ENCODE measurements at places on chromosomes 1 and 21.
A peak's percentile ranks its signal among the peaks of the same experiment; 100 is the strongest.

- no peaks in the 10 kb centered on the region for H3K36me3 ChIP-seq
- no peak overlapping the region for H3K4me3 ChIP-seq
- no peaks in the 10 kb centered on the region for H3K27me3 ChIP-seq
- no peak overlapping the region for H3K27ac ChIP-seq
Observed at GRCh38 chr1:68057564-68057963, 7.1 kb upstream of the DIRAS3 start.

DNA sequence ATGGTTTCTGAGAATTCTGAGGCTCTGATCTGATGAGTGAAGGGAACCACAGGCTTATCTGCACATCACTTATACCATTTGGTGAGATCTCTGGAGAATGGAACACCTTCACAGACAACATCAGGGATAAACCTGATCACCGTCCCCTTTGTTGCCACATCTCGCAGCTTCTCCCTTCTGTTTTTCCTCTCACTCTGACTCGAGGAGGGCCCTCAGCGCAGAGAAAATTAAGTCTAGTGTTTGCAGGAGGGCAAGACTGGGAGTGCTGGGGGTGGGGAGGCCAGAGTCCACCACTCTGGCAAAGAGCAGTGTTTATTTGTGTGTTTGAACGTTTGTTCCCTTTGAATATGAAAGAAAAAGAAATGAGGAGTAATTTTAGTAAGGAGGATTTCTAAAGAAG is 29.0 kb upstream of the BATF3 start:
- DNase-seq, result no peak
- peak overlapping the region; percentile 69 for H3K27ac ChIP-seq
- peaks cover 58% of the 10 kb centered on the region for H3K4me1 ChIP-seq
- peaks cover 30% of the 10 kb centered on the region for H3K36me3 ChIP-seq
- H3K4me3 ChIP-seq, result no peak overlapping the region

GRCh38 chr1:158212320-158212719 is 31.6 kb downstream of the CD1D start:
- peaks cover 22% of the 10 kb centered on the region for H3K27me3 ChIP-seq
- H3K27ac ChIP-seq, result no peak overlapping the region
- no peaks in the 10 kb centered on the region for H3K4me1 ChIP-seq
- no peak for DNase-seq
- no peaks in the 10 kb centered on the region for H3K36me3 ChIP-seq

- DNase-seq, result no peak
- no peak overlapping the region for H3K4me3 ChIP-seq
- H3K27ac ChIP-seq, result no peak overlapping the region
- no peaks in the 10 kb centered on the region for H3K27me3 ChIP-seq
Observed at GRCh38 chr1:12196641-12197482, 30.1 kb downstream of the TNFRSF1B start.

GRCh38 chr1:243459059-243459458 is 203.2 kb downstream of the SDCCAG8 start:
- H3K4me1 ChIP-seq, result no peaks in the 10 kb centered on the region
- no peaks in the 10 kb centered on the region for H3K36me3 ChIP-seq
- no peak for DNase-seq
- H3K27ac ChIP-seq, result no peak overlapping the region

DNA sequence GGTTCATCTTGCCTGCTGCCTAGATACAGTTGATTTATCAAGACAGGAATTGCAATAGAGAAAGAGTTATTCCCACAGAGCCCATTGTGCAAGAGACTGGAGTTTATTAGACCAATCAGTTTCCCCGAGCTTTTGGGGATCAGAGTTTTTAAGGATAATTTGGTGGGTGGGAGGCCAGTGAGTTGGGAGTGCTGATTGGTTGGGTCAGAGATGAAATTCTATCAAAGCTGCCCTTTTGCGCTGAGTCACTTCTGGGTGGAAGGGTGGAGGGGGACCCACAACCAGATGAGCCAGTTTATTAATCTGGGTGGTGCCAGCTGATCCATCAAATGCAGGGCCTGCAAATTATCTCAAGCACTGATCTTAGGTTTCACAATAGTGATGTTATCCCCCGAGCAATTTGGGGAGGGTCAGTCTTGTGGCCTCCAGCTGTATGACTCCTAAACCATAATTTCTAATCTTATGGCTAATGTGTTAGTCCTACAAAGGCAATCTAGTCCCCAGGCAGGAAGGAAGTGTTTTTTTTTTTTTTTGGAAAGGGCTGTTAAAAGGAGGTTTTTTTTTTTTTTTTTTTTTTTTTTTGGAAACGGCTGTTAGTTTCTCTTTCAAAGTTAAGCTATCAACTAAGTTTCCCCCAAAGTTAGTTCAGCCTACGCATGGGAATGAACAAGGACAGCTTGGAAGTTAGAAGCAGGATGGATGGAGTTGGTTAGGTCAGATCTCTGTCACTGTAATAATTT is 7.4 kb downstream of the SLC16A4 start:
- no peaks in the 10 kb centered on the region for H3K27me3 ChIP-seq
- DNase-seq, result no peak
- H3K4me3 ChIP-seq, result peak overlapping the region; percentile 56
- peak overlapping the region; percentile 77 for H3K27ac ChIP-seq

GRCh38 chr21:45607021-45607908 is 36.3 kb upstream of the PCBP3 start:
- H3K36me3 ChIP-seq, result peaks cover 7% of the 10 kb centered on the region
- no peak overlapping the region for H3K4me3 ChIP-seq
- peaks cover 24% of the 10 kb centered on the region for H3K27me3 ChIP-seq
- H3K27ac ChIP-seq, result peak overlapping the region; percentile 67

DNA sequence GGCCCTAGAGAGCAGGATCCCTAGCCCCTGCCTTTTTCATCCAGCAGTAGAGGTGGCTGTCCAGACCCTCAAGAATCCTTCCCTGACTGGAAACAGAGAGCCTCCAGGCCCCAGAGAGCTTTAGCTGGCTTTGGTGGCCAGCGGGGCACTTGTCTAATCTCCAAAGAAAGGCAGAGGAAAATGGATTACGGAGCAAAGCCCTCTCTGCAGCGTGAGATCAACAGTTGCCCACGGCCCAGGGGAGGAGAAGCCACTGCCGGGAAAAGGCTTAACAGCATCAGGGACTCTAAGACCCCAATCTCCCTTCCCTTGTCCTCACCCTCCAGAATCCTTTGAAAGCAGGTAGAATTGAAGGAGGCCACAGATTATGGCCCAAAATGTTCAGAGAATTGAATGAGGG is 35.8 kb upstream of the GRIK3 start:
- DNase-seq, result no peak
- H3K4me3 ChIP-seq, result no peak overlapping the region
- peaks cover 9% of the 10 kb centered on the region for H3K27me3 ChIP-seq
- no peaks in the 10 kb centered on the region for H3K4me1 ChIP-seq

DNA sequence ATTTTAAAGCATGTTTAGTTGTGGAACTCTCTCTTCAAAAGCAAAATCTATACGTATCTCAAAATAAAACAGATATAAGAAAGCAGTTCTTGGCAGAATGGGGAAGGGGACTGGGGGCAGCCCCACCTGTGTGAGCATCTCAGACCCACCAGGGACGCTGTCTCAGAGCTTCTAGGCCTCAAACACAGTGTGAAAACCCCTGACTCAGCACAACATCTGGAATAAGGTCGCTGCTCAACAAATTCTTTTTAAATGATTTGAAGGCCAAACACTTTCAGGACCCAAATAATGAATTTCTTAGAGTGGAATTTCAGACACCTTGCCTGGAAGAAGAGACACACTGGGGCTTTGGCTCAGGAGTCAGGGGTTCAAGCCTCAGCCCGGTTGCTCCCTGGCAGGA is 27.1 kb upstream of the GRHL3 start:
- no peaks in the 10 kb centered on the region for H3K36me3 ChIP-seq
- H3K4me1 ChIP-seq, result no peaks in the 10 kb centered on the region
- H3K4me3 ChIP-seq, result no peak overlapping the region
- no peak overlapping the region for H3K27ac ChIP-seq

GRCh38 chr1:231431665-231432415 is 9.8 kb upstream of the EGLN1 start:
- no peaks in the 10 kb centered on the region for H3K36me3 ChIP-seq
- H3K27ac ChIP-seq, result no peak overlapping the region
- H3K4me3 ChIP-seq, result no peak overlapping the region
- no peaks in the 10 kb centered on the region for H3K4me1 ChIP-seq

DNA sequence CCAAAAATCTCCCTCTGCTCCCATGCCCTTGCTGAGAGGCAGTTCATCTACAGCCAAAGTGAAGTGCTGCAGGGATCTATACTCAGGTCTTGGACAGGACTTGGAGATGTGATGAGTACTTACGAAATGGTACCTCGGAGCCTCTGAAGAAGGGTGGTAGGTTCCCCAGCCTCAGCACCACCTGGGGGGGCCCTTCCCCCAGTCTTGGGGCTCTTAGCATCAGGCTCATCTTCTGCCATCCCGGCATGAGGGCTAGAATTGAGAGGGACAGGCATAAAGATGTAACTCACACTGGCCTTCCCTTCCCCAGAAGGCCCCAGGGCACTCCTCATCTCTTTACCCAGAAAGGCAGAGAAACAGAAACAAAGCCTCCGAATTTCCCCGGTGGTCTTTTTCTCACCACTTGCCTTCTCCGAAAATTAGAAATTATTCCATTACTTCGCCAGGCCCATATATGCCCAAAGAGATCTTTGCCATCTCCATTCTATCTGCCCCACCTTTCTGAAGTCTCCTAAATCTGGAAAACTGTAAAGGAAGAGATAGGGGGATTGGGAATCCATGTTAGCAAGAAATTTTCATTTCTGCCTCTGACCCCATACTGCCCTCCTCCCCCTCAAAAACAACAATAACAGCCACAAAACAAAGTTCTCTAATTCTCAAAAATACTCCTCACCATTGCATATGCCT is 827 bp downstream of the RFX5 start:
- DNase-seq, result no peak
- peaks cover 39% of the 10 kb centered on the region for H3K4me1 ChIP-seq
- H3K27ac ChIP-seq, result peak overlapping the region; percentile 94

DNA sequence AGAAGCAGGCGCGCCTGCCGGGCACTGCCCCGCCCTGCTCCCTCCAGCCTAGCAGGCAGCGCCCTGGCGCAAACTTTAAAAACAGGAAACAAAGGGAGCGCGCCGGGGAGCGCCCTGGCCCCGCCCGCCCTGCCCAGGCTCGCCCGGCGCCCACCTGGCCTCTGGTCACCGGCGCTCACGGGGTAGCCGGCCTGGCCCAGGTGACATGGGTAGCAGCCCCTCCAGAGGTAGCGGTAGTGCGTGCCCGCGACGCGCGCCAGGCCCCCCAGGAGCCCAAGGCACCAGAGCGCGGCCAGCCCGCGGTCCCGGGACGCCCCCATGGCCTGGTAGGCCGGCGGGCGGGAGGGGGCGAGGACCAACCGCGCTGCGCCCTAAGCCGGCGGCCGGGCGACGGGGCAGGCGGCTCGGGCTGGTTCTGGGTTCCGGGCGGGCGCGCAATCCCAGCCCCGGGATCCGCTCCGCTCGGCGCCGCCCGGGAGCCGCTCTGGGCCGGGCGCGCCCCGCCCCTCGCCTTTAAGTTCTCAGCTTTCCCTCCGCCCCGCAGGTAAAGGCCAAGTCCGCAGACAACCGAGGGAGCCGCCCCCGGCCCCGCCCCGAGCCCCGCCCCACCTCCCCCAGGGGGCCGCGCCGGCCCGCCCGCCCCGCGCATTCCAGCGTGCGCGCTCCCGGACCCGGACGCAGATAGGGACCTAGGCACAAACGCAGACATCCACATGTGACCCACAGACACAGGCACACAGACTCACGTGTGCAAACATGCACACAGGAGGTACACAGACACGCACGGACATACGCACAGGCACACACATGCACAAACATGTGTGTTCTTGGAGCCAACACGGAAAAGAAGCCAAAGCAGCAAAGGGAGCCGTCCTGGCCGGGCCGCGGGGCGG is 76.7 kb downstream of the ARHGEF16 start:
- H3K4me3 ChIP-seq, result peak overlapping the region; percentile 78
- no peaks in the 10 kb centered on the region for H3K27me3 ChIP-seq
- peak overlapping the region; percentile 51 for H3K27ac ChIP-seq

DNA sequence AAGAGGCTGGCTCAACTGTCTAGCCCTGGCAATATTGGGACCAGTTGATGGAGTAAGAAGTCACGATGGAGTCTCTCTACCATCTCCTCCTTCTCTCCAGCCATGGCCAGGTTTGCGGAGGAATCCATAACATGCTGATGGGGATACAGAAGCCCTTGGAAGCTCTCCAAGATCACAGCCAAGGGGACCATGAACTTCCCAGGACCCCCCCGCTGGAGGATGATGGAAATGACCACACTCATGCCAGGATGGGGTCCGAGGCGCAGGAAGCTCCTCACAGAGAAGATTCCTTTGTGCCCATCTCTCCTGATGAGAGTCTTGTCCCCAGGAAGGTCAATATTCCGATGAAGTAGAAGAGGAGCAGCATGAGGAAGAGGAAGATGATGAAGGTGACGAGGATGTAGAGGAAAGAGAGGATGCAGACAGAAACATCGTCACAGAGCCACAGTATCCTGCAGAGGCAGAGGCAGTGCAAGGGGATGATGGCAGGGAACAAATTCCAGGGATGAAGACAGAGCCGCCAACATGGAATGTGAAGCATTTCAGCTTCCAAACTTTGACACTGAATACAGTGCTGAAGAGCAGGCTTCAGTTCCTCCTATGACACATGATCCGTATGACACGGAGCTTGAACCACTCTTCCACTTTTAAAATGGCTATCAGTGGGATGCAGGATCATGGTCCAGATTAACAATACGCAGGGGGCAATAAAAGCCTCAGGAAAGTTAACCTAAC is 57.9 kb upstream of the EDN2 start:
- no peaks in the 10 kb centered on the region for H3K27me3 ChIP-seq
- H3K27ac ChIP-seq, result no peak overlapping the region
- DNase-seq, result no peak
- H3K36me3 ChIP-seq, result peaks cover 25% of the 10 kb centered on the region
- H3K4me1 ChIP-seq, result peaks cover 11% of the 10 kb centered on the region
- H3K4me3 ChIP-seq, result no peak overlapping the region

DNA sequence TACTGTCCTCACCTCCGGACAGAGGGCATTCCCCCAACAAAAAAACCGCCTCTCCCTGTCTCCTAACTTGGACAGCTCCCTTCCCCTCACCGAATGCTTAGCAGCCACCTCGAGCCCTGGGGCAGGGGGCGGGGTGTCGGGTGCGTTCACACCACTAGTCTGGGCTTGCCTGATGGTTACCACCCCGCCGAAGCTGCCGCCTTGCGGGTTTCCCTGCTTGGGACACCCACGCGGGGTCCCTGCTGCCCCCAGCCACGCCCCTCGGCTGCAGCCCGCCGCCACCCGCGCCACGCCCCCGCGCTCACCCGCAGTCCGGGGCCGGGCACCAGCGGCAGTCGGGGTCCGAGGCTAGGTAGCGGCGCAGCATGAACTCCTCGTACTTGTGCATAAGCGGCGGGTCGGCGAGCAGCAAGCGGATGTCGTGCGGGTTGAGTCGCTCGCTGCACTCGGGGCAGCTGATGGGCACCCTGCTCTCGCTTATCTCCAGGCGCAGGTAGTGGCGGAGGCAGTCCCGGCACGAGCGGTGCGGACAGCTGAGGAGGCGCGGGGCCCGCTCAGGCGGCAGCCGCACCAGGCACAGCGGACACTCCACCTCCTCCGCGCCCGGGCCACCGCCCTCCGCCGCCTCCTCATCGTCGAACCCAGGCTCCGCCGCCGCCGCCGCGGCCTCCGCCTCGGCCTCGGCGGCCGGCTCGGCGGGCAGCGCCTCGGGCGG is 706 bp downstream of the RNF19B start:
- H3K4me3 ChIP-seq, result peak overlapping the region; percentile 72
- H3K36me3 ChIP-seq, result peaks cover 18% of the 10 kb centered on the region
- H3K4me1 ChIP-seq, result peaks cover 62% of the 10 kb centered on the region
- H3K27me3 ChIP-seq, result no peaks in the 10 kb centered on the region
